ENCODE measurements at places on chromosomes 2 and 18. TPM values are rescaled to one million over a fixed set of nuclear protein-coding genes. Genes with fewer than 3 reads are reported as not detected.

The COL6A3 gene
- total RNA-seq, result 0.31 TPM

The CPO gene
- not detected for total RNA-seq

The TFCP2L1 gene
- total RNA-seq, result 1.8 TPM

GRCh38 chr18:22831441-22831904 is 101.7 kb upstream of the RBBP8 start:
- no peak for DNase-seq

- peak; percentile 30 for DNase-seq
These were observed at the start of gene ARHGEF4 for GRCh38 chr2:130836501-130837174. TSS of gene ARHGEF4 (plus strand) at chr2:130836914. CDS start at chr2:130836954, 40 bp downstream.

The AP1S3 gene
- 5.2 TPM for total RNA-seq

GRCh38 chr2:240198226-240198625 is 57.8 kb upstream of the OTOS start:
- no peak for DNase-seq

The MAP2 gene
- not detected for total RNA-seq

DNA sequence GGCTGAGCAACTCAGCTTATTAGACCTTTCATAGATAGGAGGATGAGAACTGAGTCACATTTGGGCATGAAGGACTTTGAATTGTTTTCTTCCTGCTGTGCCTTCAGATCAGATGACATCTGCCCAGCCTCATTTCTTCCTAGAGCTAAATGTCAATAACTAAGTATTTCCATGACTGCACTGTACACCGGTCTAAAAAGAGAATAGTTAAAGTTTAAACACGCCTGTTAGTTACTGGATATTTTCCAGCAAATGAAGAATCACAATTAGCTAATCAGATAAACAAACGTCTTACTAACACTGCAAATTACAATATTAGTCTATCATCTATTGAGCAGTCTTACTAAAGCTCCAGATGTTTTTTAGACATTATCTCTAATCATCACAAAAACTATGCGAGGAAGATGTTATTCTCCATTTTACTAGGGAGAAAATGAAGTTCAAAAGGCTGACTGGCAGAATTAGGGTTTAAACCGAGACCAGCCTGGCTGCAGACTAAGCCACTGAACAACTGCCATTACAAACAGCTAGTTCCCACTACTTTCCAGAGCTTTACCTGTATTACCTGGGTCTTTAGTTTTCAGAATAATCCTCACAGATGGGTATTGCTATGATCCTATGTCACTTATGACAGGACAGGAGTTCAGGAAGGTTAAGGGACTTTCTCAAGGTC is 69.4 kb upstream of the ZNF397 start:
- no peak for DNase-seq

The TFPI gene
- total RNA-seq, result 1.2 TPM

GRCh38 chr2:3208179-3208578 is 169.4 kb downstream of the EIPR1 start:
- DNase-seq, result no peak

DNA sequence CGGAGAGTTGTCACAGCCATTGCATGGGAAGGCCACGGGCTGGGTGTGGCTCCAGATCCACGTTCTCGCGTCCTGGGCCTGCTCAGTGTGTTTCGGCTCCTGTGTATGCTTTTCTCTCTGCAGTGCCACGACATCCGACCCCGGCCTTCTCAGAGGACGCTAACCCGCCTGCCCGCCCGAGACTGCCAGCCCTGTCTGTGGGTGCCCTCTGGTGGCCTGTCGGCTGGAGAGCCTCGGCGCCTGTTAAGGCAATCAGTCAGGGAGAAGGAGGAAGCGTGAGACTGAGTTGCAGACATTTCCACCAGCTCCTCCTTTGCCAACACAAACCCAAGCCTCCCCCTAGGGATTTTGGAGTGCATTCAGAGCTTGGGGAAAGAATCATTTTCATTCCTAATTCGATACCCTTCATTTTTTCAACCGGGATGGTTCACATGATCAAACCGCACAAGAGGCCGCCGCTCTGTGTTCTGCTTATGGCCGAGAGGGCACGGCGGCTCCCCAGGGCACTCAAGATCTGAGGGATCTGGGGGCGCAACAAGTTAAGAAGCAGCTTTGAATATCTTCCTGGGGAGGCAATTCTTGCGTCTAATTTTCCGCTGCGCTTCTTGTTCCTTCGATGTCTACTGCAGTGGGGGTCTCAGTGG is 37.5 kb upstream of the ZBTB7C start:
- peak; percentile 71 for DNase-seq

The CNPPD1 gene
- total RNA-seq, result 64.8 TPM

The PDE11A gene
- not detected for total RNA-seq

DNA sequence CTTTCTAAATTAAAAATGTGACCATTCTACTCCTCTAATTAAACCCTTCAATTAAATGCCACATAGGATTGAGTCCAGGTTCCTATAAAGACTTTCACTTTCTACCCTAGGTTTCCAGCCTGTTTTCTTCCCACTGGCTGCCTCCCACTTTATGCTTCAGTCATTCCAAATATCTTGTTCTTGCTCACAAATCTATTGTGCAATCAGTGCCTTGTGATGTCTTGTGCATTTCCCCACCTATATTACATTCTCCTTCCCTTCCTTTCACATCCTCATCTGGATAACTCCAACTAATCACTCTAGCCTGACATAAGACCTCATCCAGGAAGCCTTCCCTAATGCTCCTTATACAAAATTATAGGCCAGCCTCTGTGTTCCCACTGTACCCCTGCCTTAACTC is 281.7 kb upstream of the LRATD1 start:
- no peak for DNase-seq

DNA sequence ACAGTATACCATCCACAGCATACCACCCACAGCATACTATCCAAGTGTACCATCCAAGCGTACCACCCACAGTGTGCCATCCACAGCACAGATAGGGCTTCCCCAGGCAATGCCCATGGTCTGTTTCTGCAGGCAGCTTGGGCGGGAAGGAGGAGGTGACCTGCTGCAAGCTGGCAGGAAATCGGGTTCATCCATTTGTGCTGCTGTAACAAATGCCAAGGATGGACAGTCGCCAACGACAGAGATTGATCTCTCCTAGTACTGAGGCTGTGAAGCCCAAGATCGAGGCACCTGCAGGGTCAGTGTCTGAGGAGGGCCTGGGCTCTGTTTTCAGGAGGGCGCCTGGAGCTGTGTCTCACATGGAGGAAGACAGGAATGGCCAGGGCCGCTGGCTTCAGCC is 93.6 kb upstream of the SNTG2 start:
- DNase-seq, result no peak

All from natural killer cell (primary cell).